ENCODE measurements at places on chromosomes 11 and 22.

DNA sequence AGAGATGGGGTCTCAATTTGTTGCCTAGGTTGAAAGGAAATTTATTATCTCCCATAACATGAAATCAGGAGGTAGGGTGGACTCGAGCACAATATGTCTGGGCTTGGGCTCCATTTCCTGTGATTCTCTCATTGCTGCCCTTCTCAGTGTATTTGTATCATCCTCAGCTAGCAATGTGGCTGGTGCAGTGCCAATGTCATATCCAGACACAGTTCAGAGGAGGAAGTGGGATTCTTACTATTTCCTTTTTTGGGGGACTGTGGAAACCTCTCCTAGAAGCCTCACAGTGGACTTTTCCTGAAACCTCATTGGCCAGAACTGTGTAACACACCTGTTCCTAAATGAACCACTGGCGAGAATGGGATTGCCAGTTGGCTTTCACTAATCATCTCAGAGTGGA is 21.0 kb upstream of the SWAP70 start:
- DNase-seq = no peak

- no peak for DNase-seq
Observed at GRCh38 chr11:129732941-129733340, 82.7 kb upstream of the TMEM45B start.

DNA sequence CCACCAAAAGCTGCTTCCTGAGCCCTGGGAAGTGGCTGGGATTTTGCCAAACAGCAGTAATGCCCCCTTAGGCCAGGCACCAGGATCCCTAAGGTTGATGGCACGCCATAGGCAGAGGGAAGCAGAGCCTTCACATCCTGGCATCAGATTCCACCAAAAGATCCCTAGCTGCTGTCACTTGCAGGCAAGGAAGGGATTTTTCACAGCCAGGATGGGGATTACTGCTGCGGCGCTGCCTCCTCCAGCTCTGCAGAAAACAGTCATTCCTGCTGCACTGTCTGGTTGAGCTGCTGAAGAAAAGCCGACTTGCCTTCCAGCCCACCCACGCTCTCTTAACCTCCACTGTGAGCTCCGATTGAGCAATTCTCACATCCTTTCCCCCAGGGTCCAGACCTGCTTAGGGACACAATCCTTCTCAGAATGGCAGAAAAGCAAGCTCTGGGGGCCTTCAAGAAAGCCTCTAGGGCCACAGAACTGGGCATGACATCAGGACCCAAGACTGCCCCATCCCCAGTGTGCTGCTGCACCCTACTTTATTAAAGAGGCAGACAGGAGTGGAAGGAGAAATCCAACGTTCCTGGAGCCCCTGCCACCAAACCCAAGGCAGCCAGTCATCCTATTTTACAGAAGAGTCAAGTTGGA is 19.9 kb downstream of the SYN3 start:
- no peak for DNase-seq

- peak; percentile 18 for DNase-seq
Observed at GRCh38 chr22:44914026-44914721, 95.6 kb downstream of the PHF21B start.

- no peak for DNase-seq
Observed at GRCh38 chr11:104333977-104334376, 170.0 kb upstream of the PDGFD start.

GRCh38 chr11:83722392-83723119 is 436.4 kb upstream of the CCDC90B start:
- DNase-seq = no peak

- no peak for DNase-seq
Observed at GRCh38 chr22:39243439-39244135, 1.2 kb downstream of the PDGFB start.

- DNase-seq = peak; percentile 25
Observed at GRCh38 chr11:1194231-1194976, 28.5 kb upstream of the MUC5B start.

- no peak for DNase-seq
Observed at GRCh38 chr11:34655335-34656008, 34.6 kb downstream of the EHF start.

DNA sequence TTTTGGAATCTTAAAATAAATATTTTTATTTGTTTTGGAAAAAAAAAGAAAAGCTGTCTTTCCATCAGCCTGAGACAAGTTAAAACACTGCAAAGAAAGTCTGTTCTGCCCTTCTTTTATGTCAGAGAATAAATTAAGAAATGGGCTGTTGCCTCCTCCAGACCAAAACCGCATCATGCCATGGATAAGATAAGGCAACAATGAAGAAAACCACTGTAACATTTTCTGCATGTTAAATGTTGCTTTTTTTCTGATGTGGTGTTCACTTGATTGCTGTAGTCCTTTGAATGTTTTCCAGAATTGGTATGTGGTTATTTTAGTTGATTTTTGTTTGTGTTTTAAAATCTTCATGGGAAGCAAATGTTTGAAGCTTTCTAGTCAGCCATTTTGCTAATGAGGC is 319.2 kb upstream of the CNTN5 start:
- no peak for DNase-seq

DNA sequence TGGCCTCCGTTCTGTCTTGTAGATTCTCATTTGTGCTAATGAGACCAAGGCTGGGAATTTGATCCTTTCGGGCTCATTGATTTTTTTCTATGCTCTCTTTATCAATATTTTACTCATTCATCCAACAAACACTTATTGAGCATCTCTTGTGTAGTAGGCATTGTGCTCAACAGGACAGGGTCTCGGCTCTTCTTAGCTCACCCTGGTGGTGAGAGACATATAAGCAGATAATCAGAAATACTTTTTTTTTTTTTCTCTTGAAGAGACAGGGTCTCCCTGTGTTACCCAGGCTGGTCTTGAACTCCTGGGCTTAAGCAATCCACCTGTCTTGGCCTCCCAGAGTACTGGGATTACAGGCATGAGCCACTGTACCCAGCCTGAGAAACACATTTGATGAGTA is 48.0 kb upstream of the SLC5A1 start:
- DNase-seq = no peak

DNA sequence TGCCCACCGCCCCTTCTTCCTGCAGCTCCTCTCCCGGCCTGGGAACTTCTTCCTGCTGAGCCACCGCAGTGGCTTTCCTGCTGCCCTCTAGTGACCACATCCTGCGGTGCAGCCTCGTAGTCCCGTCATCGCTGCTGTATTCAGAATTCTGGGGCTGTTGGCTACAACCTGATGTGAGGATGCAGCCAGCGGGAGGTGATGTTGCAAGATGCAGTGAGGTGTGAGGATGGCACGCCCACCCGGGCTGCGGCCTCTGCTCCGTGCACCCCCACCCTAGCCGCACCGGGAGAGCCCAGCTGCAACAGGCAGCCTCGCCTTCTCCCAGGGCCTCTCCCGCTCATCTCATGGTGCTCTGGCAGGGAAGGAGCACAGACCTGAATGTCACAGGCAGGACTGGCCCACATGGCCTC is 10.1 kb downstream of the CHST1 start:
- DNase-seq = peak; percentile 74
